ENCODE measurements at places on chromosomes 1 and 21.

GRCh38 chr1:57122031-57122430 lies 156.2 kb upstream of the C8B start:
- DNase-seq: no peak

DNA sequence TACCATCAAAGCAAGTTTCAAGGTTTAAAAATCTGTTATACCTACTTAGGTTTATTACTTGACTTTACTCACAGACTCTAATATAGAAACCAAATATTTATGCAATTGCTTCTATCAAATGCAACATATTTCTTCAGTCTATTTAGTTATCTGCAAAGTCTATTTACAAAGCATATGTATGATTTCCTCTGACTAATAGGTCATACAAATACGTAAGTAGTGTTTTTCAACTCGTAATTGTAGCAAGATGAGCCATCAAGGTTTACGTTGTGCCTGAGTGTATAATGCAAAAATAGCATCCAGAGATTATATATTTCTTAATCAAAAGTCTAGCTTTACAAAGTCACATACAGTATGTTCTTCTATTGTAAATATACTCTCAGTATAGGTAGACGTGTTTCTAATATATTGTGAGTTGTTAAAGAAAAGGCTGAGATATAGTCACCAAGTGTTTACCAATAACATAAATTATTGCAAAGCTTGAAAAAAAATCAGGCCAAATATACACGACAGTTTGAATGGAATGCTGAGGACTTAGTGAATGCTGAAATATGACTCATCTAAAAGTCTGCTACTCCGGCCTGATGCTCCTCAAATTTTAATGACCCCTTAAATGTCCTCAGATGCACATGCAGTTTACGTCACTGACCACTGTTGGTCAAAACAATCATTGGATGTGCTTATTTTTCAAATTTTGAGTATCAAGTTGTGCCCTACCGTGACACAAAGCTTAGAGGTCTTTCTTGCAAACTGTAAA lies 48.4 kb downstream of the ADAMTS5 start:
- no peak for DNase-seq

DNA sequence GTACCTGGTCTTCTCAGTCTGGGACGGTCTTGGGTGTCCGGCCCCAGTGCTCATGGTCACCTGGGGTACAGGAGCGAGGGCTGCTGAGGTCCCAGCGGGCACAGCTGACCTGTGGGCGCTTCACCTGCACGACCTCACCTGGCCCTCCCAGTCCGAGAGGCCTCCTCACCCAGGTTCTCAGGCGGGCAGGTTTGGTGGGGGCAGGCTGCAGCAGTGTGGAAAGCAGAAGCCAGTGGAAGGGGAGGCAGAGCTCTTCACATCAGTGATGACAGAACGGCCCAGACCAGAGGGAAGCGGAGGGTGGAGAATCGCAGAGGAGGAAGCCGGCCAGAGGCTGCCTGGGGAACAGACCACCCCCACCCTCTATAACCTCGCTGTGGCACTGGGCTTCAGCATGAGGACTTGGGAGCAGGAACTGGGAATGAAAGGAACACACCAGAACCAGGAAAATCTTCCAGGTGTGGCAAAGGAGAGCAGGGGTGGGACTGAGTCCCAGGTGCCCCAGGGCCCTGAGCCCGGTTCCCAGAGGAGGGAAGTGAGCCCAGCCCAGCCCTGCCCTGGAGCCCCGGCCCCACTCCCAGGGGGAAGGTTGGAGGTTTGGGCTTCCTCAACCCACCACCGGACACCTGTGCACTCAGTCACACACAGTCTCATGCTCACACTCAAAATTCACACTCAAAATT lies 265.2 kb upstream of the VAMP3 start:
- no peak for DNase-seq

DNA sequence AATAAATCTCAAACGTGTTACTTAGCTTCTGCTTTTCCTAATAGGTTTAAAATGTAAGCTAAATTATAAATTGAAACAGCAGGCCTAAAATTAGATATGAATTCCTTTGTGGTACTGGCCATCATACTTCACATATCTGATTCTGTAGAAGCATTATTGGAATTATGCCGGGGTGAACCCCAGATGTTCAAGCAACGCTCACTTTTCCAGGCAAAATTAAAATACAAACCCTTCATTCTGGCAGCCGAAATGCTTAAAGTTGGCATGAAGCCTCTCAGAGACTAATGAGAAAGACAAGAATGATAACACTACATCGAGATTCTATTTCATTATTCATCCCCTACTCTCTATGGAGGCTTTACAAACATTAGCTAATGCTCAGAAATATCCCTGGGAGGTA lies 1352.7 kb upstream of the ADGRL2 start:
- DNase-seq: no peak

- DNase-seq: no peak
Measured at GRCh38 chr1:11525151-11525505, 46.2 kb downstream of the DISP3 start.

- no peak for DNase-seq
Measured at GRCh38 chr1:176022574-176022973, 184.5 kb downstream of the COP1 start.

DNA sequence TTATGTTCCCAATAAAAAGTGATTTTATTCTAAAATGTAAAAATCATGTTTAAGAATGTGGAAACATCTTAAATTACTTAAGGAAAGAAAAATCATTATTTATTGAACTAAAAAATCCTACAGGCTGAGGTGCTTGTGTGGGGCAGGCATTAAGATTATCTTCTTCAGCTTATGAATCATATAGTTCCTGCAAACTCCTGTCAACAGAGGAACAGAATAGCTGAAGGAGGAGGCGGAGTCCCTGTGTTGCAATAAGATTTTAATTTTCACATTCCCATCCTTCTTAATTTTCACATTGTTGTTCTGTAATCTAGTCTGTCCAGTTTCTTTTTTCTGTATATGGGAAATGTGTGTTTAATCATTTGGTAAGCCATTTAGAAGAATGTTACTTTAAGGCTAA lies 20.6 kb upstream of the OLFML3 start:
- no peak for DNase-seq

DNA sequence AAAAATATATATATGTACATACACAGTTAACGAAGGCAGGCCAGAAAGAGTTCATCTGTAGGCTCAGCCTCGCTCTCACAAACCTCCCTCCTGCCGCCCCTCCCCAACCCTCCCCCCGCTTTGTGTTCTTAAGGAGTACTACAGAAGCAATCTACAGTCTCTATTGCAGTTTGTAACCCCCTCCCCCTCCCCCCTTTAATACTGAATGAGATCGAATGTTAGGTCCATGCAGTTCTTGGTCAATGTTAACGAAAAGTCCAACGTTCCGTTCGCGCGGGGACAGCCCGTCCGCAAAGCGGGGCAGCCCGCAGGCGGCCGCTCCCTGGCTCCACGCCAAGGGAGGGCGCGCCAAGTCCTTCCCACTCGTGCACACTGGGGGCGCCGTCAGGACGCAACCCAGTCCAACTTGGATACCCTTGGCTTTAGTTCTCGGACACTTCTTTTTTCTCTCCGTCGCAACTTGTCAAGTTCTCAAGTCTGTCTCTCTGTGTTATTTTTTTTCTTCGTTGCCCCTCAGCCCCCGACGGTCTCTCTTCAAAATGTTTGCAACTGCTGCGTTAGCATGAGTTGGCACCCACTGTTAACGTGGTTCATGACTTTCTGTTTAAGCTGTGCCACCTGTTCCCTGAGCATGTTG lies 2.2 kb downstream of the JUN start:
- DNase-seq: peak; percentile 70
